ENCODE measurements at places on chromosomes 4 and X.

- DNase-seq = no peak
These were observed 18.5 kb upstream of the SEPTIN11 start for GRCh38 chr4:76931087-76931486.

- no peak for DNase-seq
These were observed 27.4 kb upstream of the ARX start for GRCh38 chrX:25043192-25043591.

- DNase-seq = no peak
These were observed 25.2 kb downstream of the CENPC start for GRCh38 chr4:67520141-67520540.

GRCh38 chr4:87804871-87805270 is 5.5 kb downstream of the IBSP start:
- no peak for DNase-seq

GRCh38 chr4:159443975-159444374 is 341.1 kb downstream of the RAPGEF2 start:
- DNase-seq = no peak

DNA sequence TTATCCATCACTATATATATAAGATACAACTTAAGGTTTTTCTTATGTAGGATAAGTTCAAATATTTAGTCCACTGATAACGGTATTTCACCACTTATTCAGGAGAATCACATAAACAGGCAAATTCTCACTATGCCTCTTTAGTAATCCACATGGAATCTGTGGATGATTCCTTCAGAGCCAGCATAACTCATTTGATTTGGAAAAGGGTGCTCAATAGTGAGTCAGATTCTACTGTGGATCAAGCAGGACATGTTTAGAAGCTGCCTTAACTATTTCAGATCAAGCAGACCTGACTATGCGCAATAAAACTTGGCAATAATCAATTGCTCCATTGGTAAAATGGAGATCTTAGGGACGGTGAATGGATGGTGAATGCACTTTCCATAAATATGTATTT is 184.1 kb downstream of the CBR4 start:
- DNase-seq = no peak
